ENCODE measurements at places on chromosomes 16 and 17. TPM values are rescaled to one million over a fixed set of nuclear protein-coding genes. Genes with fewer than 3 reads are reported as not detected.

The CDH8 gene
- total RNA-seq = 0.43 TPM

GRCh38 chr16:76780556-76780955 lies 410.4 kb upstream of the MON1B start:
- DNase-seq = no peak

The CFAP97D1 gene
- not detected for total RNA-seq

- no peak for DNase-seq
Observed at GRCh38 chr16:82541103-82541502, 85.7 kb upstream of the CDH13 start.

GRCh38 chr16:31262084-31262483 lies 2.3 kb downstream of the ITGAM start:
- DNase-seq = no peak

- no peak for DNase-seq
Observed at GRCh38 chr16:66603537-66604375, 748 bp upstream of the CMTM3 start.

The FAM222B gene
- 14.2 TPM for total RNA-seq

The NGFR gene
- total RNA-seq = 0.29 TPM

- DNase-seq = no peak
Observed at GRCh38 chr17:34126496-34126895, 128.6 kb upstream of the CCL2 start.

DNA sequence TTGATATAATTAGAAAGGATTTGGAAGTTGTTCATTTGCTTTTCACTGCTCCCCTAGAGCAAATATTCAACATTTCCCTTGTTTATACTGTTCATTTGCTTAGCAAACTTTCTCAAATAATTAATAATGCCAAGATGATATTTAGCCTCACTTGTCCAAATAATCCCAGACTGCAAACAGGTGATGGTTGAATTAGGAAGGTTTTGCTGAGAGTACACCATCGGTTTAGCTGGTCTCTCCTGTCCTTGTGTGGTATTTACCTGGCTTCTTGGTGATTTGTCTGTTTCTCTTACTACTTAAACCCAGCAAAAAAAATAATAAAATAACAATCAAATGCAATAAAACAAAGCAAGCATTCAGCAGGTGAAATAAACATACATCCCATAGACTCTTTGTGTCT lies 6.5 kb downstream of the KATNIP start:
- DNase-seq = no peak

- DNase-seq = no peak
Observed at GRCh38 chr17:79652999-79653643, 42.3 kb upstream of the RBFOX3 start.

DNA sequence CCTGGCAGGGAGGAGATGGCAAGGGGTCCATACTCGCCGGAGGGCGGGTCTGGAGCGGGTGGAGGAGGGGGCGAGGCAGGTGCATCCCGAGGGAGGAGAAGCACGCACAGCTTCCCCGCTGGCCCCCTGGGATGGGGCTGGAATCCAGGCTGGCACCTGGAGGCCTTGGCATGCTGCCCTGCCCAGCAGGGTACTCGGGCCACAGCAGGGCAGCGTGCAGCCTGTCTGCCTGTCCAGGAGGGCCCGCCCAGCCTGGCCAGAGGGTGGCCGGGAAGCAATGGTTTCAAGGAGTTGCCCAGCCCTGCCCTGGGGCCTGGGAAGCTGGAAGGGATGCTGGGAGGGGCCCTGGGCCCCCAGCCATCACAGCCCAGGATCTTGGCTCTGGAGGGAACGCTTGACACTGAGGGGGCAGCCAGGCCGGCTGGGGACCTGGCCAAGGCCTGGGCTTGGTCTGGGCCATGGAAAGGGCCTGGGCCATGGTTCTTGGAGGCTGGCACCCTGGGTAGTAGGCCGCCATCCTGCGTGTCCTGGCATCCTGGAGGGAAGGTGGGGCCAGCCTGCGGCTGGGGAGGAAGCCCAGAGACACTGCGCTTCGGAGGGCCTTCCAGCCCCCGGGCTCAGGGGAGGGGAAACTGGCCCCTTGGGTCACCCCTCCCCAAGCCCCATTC lies 1.1 kb downstream of the GLIS2 start:
- DNase-seq = no peak

DNA sequence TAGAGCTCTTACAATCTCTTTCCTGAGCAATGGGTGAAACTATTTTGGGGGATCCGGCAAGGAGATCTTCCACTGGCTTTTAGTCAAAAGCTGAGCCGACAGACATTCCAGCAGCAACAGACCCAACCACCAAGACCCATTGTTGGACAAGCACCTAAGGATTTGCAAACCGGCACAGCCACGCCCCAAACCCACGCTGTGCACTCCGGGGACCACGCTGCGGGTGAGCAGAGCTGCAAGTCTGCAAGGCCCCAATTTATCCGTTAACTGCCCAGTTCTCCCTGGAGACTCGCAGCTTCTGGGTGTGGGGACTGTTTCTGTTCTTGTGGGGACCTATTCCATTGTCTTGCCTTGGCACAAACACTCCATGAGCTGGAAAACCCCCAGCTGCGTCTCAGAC lies 45.9 kb downstream of the C16orf95 start:
- no peak for DNase-seq

DNA sequence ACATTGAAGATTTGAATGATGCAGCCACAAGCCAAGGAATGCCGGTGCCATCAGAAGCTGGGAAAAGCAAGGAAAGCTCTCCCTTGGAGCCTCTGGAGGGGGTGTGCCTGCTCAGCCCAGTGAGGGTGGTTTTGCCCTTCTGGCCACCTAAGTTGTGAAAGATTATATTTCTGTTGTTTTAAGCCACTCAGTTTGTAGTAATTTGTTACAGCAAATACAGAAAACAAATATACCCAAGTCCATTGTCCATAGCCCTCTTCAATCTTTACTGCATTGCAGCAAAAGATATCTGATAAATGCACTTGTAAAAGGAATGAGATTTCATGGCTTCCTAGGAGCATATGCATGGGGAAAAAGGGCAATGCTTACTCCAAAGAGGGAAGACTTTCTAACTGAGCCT lies 447.9 kb downstream of the HAPSTR1 start:
- DNase-seq = no peak

GRCh38 chr17:64289741-64290141 lies 26.7 kb upstream of the TEX2 start:
- DNase-seq = no peak

GRCh38 chr16:57226701-57227621 lies 18.1 kb upstream of the ARL2BP start:
- no peak for DNase-seq

DNA sequence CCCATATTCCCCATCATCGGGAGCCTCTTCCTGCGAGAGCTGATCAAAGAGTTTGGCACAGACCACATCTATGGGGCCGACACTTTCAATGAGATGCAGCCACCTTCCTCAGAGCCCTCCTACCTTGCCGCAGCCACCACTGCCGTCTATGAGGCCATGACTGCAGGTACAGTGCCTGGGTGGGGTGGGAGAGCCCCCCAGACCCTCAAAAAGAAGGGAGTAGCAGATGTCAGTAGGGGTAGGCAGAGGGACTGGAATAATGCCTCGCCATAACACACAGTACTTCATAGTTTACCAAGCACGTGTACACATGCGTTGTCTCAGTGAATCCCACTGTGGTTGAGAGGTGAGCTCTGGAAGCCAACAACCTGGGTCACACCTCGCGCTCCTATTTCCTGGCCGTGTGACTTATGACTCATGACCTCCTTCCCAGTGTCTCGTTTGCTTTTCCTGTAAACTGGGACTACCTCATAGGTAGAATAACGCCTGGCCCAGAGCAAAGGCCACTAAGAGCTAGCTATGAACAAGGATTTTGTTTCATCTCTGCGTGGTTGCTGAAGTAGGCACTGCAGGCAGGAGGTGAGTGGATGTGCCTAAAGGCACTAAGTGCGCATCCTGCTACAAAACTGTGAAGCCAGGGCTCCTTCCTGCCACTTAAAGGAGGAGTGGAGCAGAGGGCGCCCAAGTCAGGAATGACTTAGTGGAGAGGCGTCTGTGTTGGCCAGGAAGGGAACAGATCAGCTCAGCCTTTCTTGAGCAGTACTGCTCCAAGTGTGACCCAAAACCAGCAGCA lies 5.2 kb downstream of the NAGLU start:
- no peak for DNase-seq

Data from epithelial cell of proximal tubule (primary cell).